ENCODE measurements at places on chromosomes 3 and 15.

DNA sequence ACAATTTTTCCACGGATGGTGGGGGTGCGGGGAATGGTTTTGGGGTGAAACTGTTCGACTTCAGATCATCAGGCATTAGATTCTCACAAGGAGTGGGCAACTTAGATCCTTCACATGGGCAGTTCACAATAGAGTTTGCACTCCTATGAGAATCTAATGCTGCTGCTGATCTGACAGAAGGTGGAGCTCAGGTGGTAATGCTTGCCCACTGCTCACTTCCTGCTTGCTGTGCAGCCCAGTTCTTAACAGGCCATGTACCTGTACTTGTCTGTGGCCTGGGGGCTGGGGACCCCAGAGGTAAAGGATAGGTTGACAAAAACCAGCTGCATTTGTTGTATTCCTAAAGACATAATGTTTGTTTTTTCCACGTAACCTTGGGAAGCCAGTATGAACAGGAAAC lies 16.0 kb downstream of the DZIP3 start:
- DNase-seq, result no peak
- no peak overlapping the region for H3K27ac ChIP-seq
- H3K27me3 ChIP-seq, result no peaks in the 10 kb centered on the region
- no peaks in the 10 kb centered on the region for H3K4me1 ChIP-seq

DNA sequence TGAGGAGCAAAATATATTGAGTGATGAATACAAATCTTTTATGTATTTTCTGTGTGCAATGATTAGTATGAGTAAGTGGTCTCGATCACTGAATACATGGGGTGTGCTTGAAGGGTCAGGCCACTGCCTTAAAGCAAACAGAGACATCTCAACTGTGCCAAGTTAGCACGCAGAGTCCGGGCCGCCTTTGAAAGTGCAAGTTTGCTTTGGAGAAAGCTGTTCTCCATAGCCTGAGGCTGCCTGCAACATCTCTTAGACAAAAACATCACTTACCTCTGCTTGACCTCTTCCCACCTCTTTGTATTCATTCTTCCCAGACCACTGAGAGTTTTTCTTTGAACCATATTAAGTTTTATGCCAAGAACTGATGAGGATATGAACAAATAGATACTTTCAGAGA lies 267.0 kb downstream of the ZBTB20 start:
- H3K27ac ChIP-seq, result no peak overlapping the region
- no peaks in the 10 kb centered on the region for H3K27me3 ChIP-seq
- H3K4me1 ChIP-seq, result peaks cover 15% of the 10 kb centered on the region
- H3K4me3 ChIP-seq, result no peak overlapping the region
- no peaks in the 10 kb centered on the region for H3K36me3 ChIP-seq
- no peak for DNase-seq

DNA sequence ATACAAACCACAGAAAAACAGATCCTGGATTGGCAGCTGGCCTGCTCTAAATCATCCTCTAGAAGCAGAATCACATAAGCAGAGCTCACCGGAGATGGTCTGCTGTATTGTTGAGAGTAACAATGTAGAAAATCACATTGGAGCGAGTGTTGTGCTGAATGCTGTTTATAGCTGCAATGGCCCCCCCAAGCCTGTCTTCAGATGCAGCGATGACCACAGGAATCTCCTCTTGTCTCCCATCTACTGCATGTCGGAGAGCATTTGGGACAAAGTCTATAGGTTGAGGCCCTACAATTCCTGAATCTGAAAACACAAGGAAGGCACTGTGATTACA lies 8.0 kb downstream of the GLT8D1 start:
- H3K27ac ChIP-seq, result no peak overlapping the region
- no peak overlapping the region for H3K4me3 ChIP-seq
- H3K4me1 ChIP-seq, result no peaks in the 10 kb centered on the region
- H3K27me3 ChIP-seq, result no peaks in the 10 kb centered on the region

GRCh38 chr15:40550341-40551037 lies 14.4 kb downstream of the CCDC32 start:
- no peaks in the 10 kb centered on the region for H3K27me3 ChIP-seq
- no peak overlapping the region for H3K4me3 ChIP-seq
- peaks cover 37% of the 10 kb centered on the region for H3K36me3 ChIP-seq
- DNase-seq, result no peak
- no peaks in the 10 kb centered on the region for H3K4me1 ChIP-seq
- H3K27ac ChIP-seq, result peak overlapping the region; percentile 17

- no peaks in the 10 kb centered on the region for H3K27me3 ChIP-seq
- no peak overlapping the region for H3K4me3 ChIP-seq
- no peaks in the 10 kb centered on the region for H3K36me3 ChIP-seq
- no peak overlapping the region for H3K27ac ChIP-seq
Observed at GRCh38 chr3:188062216-188062615, 91.7 kb upstream of the LPP start.

DNA sequence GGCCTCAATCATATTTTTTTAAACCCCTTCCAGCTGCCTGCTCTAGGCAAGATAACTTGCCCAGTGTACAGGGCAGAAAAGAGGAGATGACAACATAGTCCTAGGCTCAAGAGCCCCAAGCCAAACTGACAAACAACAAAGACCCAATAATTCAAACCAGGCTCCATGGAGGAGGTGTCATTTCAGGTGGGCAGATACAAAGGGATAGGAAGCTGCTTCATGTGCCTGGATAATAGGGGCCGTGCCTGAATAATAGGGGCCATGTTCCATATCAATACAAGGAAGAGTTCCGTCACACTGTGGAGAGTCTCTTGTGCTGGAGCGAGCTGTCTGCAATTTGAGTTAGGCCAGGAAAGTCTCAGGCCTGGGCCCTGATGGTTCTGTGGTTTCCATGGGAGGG lies 35.4 kb upstream of the TRIM71 start:
- no peak overlapping the region for H3K27ac ChIP-seq
- H3K4me1 ChIP-seq, result no peaks in the 10 kb centered on the region
- DNase-seq, result no peak

GRCh38 chr3:50324351-50325112 lies 2.0 kb upstream of the HYAL2 start:
- H3K27ac ChIP-seq, result peak overlapping the region; percentile 98
- no peaks in the 10 kb centered on the region for H3K27me3 ChIP-seq
- peaks cover 54% of the 10 kb centered on the region for H3K4me1 ChIP-seq
- H3K36me3 ChIP-seq, result peaks cover 20% of the 10 kb centered on the region
- H3K4me3 ChIP-seq, result peak overlapping the region; percentile 2

GRCh38 chr3:50170689-50171088 lies 15.6 kb downstream of the SEMA3F start:
- no peaks in the 10 kb centered on the region for H3K36me3 ChIP-seq
- H3K4me1 ChIP-seq, result peaks cover 54% of the 10 kb centered on the region
- no peak overlapping the region for H3K4me3 ChIP-seq
- peak overlapping the region; percentile 76 for H3K27ac ChIP-seq
- H3K27me3 ChIP-seq, result no peaks in the 10 kb centered on the region
- DNase-seq, result no peak

- H3K36me3 ChIP-seq, result peaks cover 10% of the 10 kb centered on the region
- peak; percentile 97 for DNase-seq
- H3K4me1 ChIP-seq, result peaks cover 49% of the 10 kb centered on the region
- H3K27ac ChIP-seq, result no peak overlapping the region
- no peak overlapping the region for H3K4me3 ChIP-seq
- H3K27me3 ChIP-seq, result no peaks in the 10 kb centered on the region
Observed at GRCh38 chr15:74545776-74546656, 5.0 kb downstream of the ARID3B start.

DNA sequence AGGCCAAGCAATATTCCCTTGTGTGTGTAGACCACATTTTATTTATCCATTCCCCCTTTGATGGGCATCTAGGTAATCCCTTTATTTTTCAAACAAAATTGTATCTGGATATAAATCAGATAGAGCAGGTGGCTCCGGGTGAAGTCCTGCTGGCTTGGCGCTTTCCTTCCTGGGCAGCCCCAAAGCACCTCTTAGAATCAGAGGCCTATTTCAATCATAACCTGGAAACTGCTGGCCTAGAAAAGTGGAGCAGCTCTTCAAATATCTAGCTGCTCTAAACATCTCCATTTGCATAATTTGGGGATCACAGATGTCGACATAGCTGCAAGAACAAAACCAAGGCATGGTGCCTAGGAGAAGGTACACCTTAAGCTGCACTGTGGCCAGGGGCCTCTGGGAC lies 40.2 kb downstream of the RASGRF1 start:
- H3K27ac ChIP-seq, result no peak overlapping the region
- no peaks in the 10 kb centered on the region for H3K27me3 ChIP-seq
- H3K36me3 ChIP-seq, result no peaks in the 10 kb centered on the region
- no peak overlapping the region for H3K4me3 ChIP-seq
- H3K4me1 ChIP-seq, result no peaks in the 10 kb centered on the region

DNA sequence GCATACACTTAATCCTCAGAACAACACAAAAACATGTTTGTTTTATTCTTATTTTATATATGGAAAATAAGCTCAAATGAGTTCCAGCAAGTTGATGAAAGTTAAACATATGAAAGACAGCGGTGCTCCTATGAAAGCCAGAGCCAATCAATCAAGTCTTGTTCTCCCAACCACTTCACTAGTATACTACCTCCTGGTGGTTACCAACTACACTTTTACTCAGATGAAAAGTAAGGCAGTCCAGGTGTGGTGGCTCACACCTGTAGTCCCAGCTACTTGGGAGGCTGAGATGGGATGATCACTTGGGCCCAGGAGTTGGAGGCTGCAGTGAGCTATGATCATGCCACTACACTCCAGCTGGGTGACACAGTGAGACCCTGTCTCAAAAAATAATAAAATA lies 66.0 kb downstream of the MAGI1 start:
- H3K27ac ChIP-seq, result no peak overlapping the region
- DNase-seq, result no peak
- no peaks in the 10 kb centered on the region for H3K27me3 ChIP-seq

DNA sequence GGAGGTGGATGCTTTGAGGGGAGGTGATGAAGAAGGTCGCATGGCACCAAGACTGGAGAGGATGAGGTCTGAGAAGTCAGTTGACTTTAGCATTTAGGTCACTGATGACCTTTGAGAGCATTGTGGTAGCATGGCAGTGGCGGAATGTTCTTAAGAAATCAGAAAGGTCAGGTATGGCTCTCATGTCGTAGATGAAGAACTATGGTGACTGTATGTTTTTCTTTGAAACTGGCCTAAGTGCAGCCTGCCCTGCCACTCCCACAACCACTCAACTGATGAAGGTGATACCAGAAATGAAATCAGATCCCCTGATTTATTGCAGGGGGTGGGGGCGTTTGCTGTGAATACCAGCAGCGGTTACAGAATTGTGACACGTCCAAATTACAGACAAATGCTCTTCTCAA lies 102.6 kb downstream of the ITPR1 start:
- H3K27ac ChIP-seq, result no peak overlapping the region
- H3K4me1 ChIP-seq, result peaks cover 2% of the 10 kb centered on the region
- no peaks in the 10 kb centered on the region for H3K36me3 ChIP-seq
- no peaks in the 10 kb centered on the region for H3K27me3 ChIP-seq
- no peak for DNase-seq
- H3K4me3 ChIP-seq, result no peak overlapping the region

- no peaks in the 10 kb centered on the region for H3K27me3 ChIP-seq
- H3K4me3 ChIP-seq, result no peak overlapping the region
- H3K4me1 ChIP-seq, result no peaks in the 10 kb centered on the region
- DNase-seq, result no peak
- no peaks in the 10 kb centered on the region for H3K36me3 ChIP-seq
Observed at GRCh38 chr3:183411216-183411922, 17.1 kb downstream of the MCF2L2 start.

- no peaks in the 10 kb centered on the region for H3K4me1 ChIP-seq
- H3K27me3 ChIP-seq, result no peaks in the 10 kb centered on the region
- no peak overlapping the region for H3K27ac ChIP-seq
- H3K4me3 ChIP-seq, result no peak overlapping the region
- no peak for DNase-seq
- no peaks in the 10 kb centered on the region for H3K36me3 ChIP-seq
Observed at GRCh38 chr3:49636883-49637609, 37.1 kb upstream of the APEH start.

DNA sequence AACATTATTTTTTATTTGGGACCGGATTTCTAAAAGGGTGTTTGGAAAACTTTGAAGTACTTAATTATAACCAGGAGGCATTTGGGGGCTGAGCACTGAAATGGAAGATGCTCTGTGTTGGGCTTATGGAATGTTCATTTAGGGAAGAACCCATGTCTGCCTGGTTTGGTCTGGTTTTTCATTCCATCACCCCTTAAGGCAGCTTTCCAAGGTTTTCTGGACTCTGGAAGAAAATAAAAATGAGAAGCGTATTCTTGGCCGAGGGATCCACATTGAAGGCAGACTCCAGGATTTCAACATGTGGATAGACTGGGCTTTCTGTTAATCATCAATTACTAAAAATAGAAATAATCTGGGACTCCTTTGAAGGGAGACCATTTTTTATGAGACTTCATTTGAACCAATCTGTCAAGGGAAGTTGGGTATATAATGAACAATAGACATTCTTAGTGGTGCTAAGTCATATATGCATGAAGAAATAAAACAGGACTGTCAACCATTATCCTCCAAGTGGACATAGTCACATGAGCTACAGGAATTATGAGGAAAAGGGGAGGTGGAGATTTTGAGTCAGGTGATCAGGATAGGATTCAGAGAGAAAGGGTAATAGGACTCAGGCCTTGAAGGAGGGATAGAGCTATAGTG lies 270.5 kb upstream of the ADAMTS9 start:
- H3K36me3 ChIP-seq, result no peaks in the 10 kb centered on the region
- peaks cover 8% of the 10 kb centered on the region for H3K4me1 ChIP-seq
- DNase-seq, result no peak
- H3K27me3 ChIP-seq, result no peaks in the 10 kb centered on the region

- no peak overlapping the region for H3K4me3 ChIP-seq
- peaks cover 56% of the 10 kb centered on the region for H3K4me1 ChIP-seq
- peaks cover 42% of the 10 kb centered on the region for H3K36me3 ChIP-seq
- DNase-seq, result no peak
- no peak overlapping the region for H3K27ac ChIP-seq
- H3K27me3 ChIP-seq, result no peaks in the 10 kb centered on the region
Observed at GRCh38 chr15:64847016-64847415, 5.3 kb downstream of the PLEKHO2 start.

DNA sequence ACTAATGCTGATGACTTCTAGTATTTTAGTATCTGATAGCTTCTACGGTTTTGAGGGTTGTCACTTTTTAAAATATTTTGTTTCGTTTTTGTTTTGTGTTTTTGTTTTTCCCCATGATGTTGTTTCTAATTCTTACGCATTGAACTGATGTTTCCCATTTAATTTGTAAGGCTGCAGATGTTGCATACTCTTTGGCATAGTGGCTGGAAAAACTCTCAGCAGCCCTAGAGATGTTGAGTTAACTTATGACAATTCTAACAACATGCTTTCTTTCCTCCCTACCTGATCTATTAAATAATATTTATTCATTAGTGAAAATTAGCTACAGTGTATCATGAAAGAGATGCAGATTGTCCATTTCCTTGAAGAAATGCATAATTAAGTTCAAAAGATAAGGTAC lies 559.3 kb upstream of the GRM7 start:
- H3K4me3 ChIP-seq, result no peak overlapping the region
- no peaks in the 10 kb centered on the region for H3K36me3 ChIP-seq
- H3K27ac ChIP-seq, result no peak overlapping the region
- H3K4me1 ChIP-seq, result no peaks in the 10 kb centered on the region
- no peaks in the 10 kb centered on the region for H3K27me3 ChIP-seq

DNA sequence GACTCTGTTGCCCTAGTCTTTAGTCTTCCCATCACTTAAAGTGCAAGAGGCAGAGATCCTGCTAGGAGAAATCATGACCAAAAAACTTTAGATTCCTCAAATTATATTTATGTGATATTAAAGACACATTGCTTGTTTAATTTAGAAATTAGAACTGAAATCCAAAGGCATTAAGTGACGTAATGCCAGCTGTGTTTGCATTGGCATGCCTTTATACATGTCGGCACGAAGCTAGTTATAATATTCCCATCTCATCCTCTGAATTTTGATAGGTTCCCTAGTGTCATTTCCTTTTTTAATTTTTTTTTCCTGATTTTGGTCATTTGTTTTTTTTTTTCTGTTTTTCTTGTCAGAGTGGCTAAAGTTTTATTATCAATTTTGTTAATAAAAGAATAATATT lies 203.5 kb upstream of the ZBTB20 start:
- no peaks in the 10 kb centered on the region for H3K4me1 ChIP-seq
- no peaks in the 10 kb centered on the region for H3K36me3 ChIP-seq
- no peak overlapping the region for H3K27ac ChIP-seq
- no peaks in the 10 kb centered on the region for H3K27me3 ChIP-seq
- no peak overlapping the region for H3K4me3 ChIP-seq

All from upper lobe of right lung (tissue), 1 donor.